ENCODE measurements at places on chromosomes 2 and 18. TPM values are rescaled to one million over a fixed set of nuclear protein-coding genes. Genes with fewer than 3 reads are reported as not detected.

The SRD5A2 gene
- not detected for total RNA-seq

The RPL31 gene
- total RNA-seq: 2,285 TPM

The PER2 gene
- 9.1 TPM for total RNA-seq

The IL1F10 gene
- total RNA-seq: not detected

The TCF23 gene
- not detected for total RNA-seq

The PJVK gene
- total RNA-seq: 2.1 TPM

The TEX44 gene
- total RNA-seq: not detected

The TRIB2 gene
- total RNA-seq: 0.49 TPM

The PASK gene
- total RNA-seq: 7.5 TPM

The CAPN14 gene
- not detected for total RNA-seq

The SLC19A3 gene
- 2.3 TPM for total RNA-seq

The EDAR gene
- total RNA-seq: 0.03 TPM
